Epithelial cell of esophagus (primary cell): ENCODE measurements at places on chromosomes 2 and 18.
A peak's percentile ranks its signal among the peaks of the same experiment; 100 is the strongest.

- peak; percentile 77 for DNase-seq
Measured at GRCh38 chr2:152456262-152456661, 121.3 kb downstream of the FMNL2 start.

- DNase-seq = no peak
Measured at GRCh38 chr2:216163518-216163917, 54.4 kb downstream of the XRCC5 start.

GRCh38 chr2:65491381-65491905 lies 59.0 kb upstream of the SPRED2 start:
- DNase-seq = no peak

DNA sequence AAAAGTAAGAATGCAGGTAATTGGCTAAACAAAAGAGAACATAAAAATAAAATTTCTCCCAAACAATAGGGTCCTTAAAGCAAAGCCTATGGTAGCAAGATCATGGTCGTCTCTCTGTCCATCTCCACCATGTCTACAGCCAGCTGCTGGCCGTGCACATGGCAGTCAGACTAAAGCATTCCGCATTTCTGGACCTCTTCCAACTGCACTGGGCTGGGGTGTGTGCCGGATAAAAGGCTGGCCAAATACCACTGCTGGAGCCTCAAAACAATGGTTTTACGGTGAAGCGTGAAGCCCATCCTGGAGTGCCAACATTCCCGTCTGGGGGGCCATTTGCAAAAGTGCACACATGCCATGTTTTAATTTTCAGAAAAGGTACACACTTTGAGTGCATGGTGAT lies 74.8 kb upstream of the PIEZO2 start:
- DNase-seq = no peak

- DNase-seq = no peak
Measured at GRCh38 chr2:215635071-215635787, 199.4 kb upstream of the FN1 start.

GRCh38 chr18:59715966-59716369 lies 18.7 kb upstream of the CCBE1 start:
- peak; percentile 95 for DNase-seq

GRCh38 chr2:219451661-219452360 lies 17.2 kb downstream of the SPEG start:
- no peak for DNase-seq

- no peak for DNase-seq
Measured at GRCh38 chr2:54342603-54343002, 86.6 kb upstream of the TSPYL6 start.

DNA sequence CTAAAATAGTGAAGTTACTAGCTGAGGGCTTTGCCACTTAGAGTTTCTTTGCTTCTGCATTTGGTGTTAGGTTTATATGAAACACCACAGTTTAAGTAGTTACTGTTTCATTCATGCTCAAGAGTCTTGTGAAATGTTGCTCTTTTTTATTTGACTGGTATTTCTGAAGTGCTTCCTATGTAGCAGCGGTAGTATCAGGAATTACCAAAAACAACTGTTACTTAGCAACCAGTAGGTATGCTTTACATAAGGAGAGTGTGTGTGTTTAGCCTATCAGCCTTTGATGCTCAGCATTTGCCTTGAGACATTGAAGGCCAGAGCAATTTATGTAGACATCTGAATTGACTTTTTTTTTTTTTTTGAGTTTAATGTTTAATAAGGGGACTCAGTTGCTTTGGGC lies 3.6 kb downstream of the DIS3L2 start:
- no peak for DNase-seq

DNA sequence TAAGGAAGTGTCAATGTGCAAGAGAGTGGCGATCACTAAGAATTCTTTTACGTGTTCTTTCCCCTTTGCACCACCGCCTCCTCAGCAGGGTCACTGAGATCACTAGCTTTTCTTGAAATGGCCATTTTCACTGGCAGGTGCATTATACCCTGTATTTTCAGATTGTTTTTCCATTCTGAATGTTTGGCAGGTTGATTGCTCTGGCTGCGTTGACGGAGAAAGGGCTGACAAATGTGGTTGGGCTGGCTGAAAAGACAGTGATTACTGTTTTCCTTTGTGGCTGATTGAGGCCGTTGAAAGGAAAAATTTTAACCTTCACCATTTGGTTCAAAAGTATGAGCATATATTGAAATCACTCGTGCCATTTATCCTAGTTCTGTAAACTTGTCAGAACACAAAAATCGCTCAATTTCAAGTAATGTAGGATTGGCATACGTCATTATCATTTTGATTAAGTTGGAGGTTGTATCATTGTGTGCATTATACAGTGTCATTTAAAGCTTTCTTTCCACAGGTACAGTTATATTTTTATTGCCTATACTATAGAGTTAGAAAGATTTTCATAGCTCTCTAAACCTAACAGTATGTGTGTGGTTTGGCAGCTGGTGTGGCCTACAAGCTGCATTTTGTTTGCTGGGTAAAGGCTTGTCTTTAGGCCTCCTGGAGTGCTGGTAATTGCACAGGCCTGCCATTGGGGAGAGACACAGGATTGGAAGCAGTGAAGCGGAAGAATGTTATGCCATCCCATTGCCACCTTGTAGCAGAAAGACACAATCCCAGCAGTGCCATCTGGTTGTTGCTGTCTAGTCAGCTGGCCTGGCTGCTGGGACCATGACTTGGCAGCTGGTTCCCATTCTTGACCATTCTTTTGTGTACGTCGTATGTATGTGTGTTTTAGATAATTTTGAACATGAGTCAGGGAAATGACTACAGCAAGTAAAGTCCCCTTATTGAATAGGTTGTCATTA lies 36.7 kb downstream of the DYNC1I2 start:
- DNase-seq = no peak

- no peak for DNase-seq
Measured at GRCh38 chr2:197538412-197538811, 22.5 kb downstream of the MOB4 start.

- DNase-seq = peak; percentile 49
Measured at GRCh38 chr2:219836647-219837177, 209.3 kb downstream of the SLC4A3 start.

DNA sequence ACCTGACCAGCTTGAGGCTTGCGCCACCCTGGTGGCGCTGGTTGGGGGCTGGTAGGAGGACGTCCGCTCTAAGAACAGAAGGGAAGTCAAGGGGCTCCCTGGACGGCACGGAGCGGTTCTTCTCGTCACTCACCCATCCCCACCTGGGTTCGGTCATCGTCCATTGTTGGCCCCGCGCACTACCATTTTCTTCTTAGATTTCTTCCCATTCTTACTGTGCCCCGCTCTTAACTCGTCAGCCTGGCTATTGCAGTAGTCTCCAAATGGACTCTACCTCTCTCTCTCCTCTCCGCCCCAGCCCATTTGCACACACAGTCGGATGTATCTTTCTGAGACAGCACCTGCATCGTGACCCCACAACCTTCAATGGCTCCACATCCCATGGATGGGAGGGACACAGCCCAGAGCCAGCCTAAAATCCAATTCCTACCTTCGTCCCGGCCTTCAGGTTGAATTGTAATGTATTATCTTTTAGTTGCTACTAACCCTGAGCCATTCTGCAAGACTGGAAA lies 814 bp upstream of the RAB1A start:
- DNase-seq = no peak
